ENCODE measurements at places on chromosomes 11 and 22.

DNA sequence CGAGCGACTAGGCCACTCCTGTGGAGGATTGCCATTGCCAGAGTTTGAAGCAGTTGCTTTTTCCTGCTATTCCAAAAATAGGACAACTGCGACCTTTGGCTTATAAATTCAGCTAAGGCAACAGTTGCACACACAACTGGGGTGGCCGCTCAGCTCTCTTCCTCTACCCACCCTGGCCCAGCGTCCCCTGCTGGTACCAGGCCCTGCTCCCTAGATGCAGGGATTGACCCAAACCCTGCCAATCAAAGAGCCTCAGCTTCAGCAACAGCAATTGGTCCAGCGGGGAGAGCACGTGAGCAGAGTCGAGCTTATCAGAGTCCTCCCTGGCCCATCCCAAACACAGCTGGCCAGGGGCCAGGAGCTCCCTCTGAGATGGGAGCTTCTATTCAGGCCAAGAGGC lies 22.0 kb upstream of the CABP2 start:
- DNase-seq: no peak

DNA sequence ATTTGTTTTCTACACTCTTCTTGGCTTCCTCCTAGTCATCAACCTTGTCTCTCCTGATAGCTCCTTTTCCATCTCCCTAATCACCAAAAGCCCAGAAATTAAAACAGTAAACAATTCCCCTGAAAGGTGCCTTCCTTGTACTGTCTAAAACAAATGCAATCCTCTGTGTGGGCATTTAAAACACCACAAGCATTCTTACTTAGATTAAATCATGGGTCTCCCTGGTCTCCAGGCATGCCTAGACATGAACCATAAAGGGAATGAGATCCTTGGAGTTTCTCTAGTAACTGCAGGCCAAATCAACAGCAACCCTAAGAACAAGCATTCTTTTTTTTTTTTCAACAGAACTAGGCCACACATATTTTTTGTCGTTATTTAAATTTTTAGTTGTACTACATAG lies 1.9 kb downstream of the BTG4 start:
- DNase-seq: no peak

- no peak for DNase-seq
These were observed 7.8 kb upstream of the MS4A15 start for GRCh38 chr11:60748821-60749220.

DNA sequence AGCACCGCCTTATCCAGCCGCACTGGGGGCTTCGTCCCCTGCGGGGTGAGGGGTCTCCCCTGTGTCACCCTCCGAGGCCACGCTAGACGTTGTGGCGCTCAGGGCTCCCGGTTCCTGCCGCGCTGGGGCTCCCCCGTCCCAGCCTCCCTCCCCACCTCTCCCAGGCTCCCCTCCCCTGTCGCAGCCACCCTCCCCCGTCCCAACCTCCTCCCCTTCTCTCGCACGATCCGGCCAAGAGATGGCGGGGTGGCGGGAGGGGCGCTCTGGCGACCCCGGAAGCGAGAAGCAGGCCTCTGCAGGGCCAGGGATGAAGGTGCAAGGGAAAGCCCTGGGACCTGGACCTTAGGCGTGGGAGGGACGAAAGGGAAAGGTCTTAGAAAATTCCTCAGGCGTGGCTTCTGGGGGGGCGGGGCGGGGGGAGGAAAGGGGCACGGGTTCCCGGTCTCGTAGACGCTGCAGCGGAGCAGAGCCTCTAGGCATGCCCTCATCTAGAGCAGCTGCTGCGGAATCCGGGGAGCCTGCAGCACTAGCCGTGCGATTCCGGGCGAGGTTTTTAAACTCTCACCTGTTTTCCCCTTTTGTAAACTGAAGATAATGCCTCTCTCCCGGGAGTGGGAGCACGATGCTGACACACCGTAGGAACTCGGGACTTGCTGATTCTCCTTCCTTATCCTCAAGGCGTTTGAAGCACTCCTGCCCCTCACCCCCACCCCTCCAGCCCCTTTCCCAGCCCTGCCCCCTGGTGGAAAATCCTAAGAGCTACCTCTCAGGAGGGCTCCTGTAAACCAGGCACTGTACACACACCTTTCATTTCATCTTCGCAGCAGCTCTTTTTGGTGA lies 14.4 kb downstream of the KCNJ5 start:
- DNase-seq: no peak

DNA sequence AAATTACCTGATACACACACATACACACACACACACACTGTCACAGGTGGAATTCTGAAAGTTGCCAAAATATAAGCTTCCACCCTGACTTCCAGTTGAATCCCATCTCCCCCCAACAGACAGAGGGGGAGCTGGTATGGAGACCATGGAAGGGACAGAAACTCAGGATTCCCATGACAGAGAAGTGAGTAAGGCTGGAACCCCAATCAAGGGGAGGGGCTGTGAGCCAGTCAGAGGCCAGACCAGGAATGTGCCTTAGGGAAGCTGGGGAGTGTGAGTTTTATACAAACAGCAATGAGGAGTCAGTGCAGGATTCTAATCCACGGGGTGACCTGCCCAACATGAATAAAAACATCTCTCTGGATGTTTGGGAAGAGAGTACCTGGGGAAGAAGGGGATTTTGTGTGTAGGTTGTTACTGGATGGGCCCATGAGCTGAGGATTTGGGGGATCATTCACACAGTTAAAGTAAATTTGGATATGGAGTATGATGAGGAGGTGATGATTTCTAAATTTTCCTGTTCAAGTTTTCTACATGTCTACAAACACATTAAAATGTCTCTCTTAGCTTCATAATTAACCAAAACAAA lies 38.7 kb upstream of the TOP3B start:
- no peak for DNase-seq

DNA sequence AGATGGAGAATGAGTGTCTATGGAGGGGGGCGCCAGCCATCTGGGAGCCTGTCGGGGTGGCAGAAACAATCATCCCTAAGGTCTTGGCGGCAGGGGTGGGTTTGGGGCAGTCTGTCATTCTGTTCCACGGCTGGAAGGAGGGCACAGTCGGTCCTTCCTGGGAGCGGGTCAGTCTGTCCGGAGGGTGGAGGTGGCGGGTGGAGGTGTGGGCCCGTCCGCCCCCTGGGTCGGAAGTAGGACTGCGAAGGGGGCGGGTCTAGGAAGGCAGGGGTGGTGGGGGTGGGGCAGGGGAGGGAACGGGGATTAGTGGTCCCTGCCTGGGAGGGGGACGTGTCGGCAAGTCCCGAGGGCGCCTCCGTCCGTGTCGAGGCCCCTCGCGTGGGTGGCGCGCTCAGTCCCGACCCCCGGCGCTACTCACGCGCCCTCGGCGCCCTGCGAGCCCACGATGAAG lies 461 bp downstream of the TBC1D10A start:
- DNase-seq: no peak

GRCh38 chr11:41283191-41283930 lies 176.1 kb downstream of the LRRC4C start:
- DNase-seq: no peak

- DNase-seq: no peak
These were observed 3.7 kb upstream of the CD44 start for GRCh38 chr11:35135222-35135621.

GRCh38 chr11:121394785-121395184 lies 57.3 kb upstream of the SORL1 start:
- DNase-seq: no peak

DNA sequence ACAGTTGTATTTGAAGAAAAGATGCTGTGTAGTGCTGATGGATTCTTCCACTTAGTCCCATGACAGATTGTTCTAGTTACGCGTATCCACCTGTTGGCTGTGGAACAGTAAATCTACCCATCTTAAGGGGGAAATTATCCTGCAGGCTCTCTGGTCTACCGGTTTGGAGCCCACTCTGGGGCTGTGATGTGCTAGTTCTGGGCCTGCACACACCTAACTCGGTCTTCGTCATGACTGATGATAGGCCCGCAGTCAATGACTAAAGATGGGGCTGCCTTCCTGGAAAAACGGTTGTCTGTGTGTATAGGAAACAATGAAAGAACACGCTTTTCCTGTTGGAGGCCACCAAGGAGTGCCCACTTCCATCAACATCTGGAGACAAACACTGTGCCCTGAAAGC lies 6.2 kb upstream of the RBM4B start:
- no peak for DNase-seq

GRCh38 chr11:9827708-9828107 lies 163.8 kb downstream of the SWAP70 start:
- DNase-seq: no peak

- no peak for DNase-seq
These were observed 154.4 kb downstream of the ETS1 start for GRCh38 chr11:128432926-128433325.

GRCh38 chr22:41361716-41362310 lies 19.9 kb upstream of the TEF start:
- DNase-seq: no peak

GRCh38 chr11:93564895-93565294 lies 21.7 kb upstream of the SMCO4 start:
- DNase-seq: no peak

- DNase-seq: no peak
These were observed 12.3 kb downstream of the TNRC6B start for GRCh38 chr22:40189997-40190396.

GRCh38 chr11:20934516-20934915 lies 265.1 kb downstream of the NELL1 start:
- no peak for DNase-seq

- no peak for DNase-seq
These were observed 292.3 kb downstream of the METTL15 start for GRCh38 chr11:28400331-28401100.

GRCh38 chr11:93589347-93589746 lies 46.2 kb upstream of the SMCO4 start:
- no peak for DNase-seq

DNA sequence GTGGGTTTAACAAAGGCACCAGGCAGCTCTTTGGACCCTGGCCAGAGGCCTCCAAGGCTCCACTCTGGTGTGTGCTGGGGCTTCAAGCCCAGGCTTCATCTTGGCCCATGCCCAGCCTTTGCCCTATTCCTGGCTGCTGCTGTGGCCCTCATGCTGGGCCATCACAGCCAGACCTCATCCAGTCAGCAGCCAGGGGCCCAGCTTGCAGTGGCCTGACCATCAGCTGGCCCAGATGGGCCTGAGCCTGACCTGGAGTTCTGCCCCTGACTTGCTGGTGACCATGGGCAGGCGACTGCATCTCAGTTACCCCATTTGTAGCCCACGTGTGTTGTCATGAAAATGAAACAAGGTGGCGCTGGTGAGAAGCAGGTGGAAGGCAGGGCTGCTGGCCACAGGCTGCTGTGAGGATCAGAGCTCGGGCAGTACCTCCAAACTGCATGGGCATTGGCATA lies 76.1 kb downstream of the MED15 start:
- DNase-seq: no peak

DNA sequence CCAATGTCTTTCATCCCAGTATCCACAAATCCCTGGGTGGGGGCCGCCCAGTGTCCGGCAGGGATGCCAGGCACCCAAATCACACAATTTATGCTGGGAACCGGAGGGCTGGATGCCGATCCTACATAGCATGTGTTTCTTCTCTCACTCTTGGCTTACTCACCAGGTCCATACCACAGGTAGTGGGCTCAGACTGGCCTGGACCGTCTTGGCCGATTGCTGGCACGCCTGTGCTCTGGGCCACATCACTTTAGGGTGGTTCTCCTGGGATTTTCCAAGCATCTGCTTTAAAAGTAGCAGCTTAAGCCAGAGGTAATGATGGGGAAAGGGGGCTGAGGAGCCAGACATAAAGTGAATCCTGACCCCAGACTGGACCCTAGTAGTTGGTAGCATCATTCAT lies 22.6 kb upstream of the ALDH3B2 start:
- DNase-seq: no peak

- no peak for DNase-seq
These were observed 17.2 kb upstream of the CD59 start for GRCh38 chr11:33753304-33753967.

GRCh38 chr11:112784323-112785073 lies 176.7 kb upstream of the NCAM1 start:
- no peak for DNase-seq

- DNase-seq: no peak
These were observed 539 bp downstream of the SIRT3 start for GRCh38 chr11:235609-235996.

GRCh38 chr11:121104312-121104762 lies 3.3 kb downstream of the TECTA start:
- DNase-seq: no peak

GRCh38 chr11:76598426-76598839 lies 72.1 kb downstream of the LRRC32 start:
- no peak for DNase-seq

DNA sequence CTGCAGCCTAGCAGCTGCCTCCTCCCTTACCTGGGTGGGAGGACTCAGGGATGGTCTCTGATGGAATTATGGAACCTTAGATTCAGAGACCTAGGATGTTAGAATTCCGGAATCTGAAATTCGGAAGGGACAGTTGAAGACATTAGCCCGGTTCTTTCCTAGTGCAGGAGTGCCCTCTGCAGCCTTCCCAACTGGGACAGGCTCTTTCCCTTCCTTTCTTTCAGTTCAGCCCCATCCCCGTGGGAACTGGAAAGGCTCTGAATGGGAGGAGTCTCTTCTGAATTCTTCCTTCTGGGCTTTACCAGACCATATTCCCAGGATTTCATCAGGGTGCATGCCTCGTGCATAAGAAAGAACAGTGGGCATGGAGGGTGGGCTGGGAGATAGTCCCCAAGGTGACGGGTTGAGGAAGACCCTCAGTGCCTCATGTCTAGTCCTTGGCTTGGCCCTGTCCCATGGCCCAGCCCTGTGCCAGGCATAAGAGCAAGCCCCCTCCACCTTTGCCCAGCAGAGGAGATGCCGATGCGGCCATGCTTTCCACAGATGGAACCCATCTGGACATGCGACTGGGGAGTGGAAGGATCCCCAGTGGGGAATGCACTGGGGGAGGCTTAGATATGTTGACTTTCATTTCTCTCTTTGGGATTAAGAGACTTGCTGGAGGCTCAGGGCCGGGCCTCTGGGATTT lies 14.4 kb downstream of the DNAJB13 start:
- no peak for DNase-seq

DNA sequence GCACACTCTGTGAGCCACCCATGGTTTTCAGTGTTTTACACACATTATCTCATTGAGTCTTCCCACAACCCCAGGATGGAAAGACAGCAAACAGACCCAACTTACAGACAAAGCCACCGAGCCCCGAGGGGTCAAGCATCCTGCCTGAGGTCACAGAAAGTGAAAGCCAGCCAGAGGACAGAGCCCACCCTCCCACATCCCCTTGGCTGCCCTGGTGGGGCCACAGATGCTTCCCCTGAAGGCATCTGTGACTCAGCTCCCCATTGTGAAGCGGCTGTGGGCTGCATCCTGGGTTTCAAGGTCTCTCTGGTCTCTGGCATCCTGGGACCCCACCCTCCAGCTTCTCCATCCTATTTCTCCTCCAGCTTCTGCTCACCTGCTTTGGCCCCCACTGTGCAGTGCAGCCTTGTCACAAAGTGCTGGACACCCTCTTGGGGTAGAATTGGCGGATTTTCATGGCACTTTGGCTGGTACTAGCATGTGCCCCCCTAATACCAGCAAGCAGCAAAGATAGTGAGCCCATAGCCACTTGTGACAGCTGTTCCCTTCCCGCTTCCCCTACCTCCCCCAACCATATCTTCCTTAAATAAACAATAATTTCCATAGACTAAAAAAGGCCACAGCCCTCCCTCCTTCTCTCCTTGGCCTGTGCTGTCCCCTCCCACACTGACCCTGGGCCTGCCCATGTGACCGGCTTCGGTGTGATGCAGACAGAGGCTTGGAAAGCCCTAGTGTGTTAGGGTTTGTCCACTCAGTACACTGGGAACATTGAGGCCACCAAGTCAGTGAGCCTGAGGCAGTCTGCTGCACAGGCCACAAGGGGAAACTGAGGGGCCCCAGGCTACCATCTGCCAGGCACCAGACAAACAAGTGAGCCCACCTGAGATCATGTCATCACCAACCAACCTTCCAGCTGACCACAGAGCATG lies 53.9 kb upstream of the SHISAL1 start:
- DNase-seq: no peak

GRCh38 chr11:103877221-103877620 lies 159.2 kb upstream of the DDI1 start:
- DNase-seq: no peak

- no peak for DNase-seq
These were observed 11.3 kb upstream of the CDC42BPG start for GRCh38 chr11:64855596-64856304.

Data from cerebellar nuclear complex (tissue), 1 donor.